AG20443 (cell line): ENCODE measurements at places on chromosomes 11 and 22.

GRCh38 chr22:24335496-24335895 is 64.9 kb downstream of the SPECC1L start:
- no peak for DNase-seq

GRCh38 chr11:2942872-2943710 is 13.9 kb upstream of the PHLDA2 start:
- DNase-seq: no peak

DNA sequence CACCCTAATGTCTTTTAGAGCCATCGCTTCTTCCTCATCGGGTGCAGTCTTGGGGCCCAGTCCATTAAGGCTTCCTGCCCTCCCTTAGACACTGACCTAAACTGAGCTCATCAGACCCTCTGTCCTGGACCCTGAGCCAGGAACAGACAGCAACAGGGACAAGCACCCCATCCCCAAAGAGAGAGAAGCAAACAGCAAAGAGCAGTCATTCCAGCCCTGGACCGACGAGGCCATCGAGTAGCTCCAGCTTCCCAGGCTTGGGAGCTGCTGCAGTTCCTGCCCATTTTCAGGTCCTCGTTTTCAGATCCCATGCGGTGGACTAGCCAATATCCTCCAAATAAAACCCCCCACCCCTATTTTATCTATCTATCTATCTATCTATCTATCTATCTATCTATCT is 25.8 kb upstream of the CACNG2 start:
- DNase-seq: no peak

DNA sequence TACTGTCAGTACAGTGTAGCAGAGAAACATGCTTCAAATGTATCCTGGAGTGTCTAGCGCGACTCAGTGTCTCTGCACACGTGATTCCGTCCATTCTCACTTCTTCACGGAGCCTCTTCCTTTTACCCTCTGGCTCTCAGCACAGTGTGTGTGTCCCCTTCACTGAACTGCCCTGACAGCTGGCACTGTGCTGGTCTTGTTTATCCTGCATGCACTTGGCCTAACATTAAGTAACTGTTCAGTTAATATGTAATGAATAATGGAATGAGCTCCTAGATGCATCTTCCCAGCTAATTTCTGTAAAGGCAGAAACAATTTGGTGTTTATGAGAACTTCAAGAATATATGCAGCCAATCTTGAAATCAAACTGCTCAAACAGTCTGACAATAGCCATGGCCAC is 44.4 kb downstream of the KMT5B start:
- DNase-seq: no peak

- DNase-seq: no peak
These were observed 1194.3 kb upstream of the TENM4 start for GRCh38 chr11:80635178-80635577.

DNA sequence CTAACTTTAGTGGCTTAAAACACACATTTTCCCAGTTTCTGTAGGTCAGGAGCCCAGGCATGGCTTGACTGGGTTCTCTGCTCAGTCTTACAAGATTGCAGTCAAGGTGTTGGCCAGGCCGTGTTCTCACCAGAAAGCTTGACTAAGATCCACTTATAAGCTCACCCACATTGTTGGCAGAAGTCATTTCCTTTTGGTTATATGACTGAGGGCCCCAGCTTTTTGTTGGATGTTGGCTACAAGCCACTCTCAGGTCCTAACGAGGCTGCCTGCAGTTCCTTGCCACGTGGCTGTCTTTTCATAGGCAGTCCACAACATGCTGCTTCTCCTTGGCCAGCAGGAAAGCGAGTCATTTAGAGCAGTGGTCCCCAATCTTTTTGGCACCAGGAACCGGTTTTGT is 79.3 kb upstream of the CRTAM start:
- no peak for DNase-seq

DNA sequence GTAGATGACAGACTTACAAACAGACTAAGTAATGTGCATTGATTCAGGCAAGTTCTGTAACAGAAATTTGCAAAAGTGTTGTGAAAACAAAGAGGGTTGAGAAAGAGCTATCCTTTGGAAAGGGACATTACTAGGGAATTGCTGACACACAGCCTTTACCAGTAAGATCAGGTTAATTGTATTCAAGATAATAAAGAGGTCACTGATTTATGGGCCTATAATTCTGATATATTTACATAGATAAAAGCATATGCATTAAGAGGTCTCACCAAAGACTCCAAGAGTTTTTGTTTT is 138.7 kb downstream of the MAML2 start:
- no peak for DNase-seq

DNA sequence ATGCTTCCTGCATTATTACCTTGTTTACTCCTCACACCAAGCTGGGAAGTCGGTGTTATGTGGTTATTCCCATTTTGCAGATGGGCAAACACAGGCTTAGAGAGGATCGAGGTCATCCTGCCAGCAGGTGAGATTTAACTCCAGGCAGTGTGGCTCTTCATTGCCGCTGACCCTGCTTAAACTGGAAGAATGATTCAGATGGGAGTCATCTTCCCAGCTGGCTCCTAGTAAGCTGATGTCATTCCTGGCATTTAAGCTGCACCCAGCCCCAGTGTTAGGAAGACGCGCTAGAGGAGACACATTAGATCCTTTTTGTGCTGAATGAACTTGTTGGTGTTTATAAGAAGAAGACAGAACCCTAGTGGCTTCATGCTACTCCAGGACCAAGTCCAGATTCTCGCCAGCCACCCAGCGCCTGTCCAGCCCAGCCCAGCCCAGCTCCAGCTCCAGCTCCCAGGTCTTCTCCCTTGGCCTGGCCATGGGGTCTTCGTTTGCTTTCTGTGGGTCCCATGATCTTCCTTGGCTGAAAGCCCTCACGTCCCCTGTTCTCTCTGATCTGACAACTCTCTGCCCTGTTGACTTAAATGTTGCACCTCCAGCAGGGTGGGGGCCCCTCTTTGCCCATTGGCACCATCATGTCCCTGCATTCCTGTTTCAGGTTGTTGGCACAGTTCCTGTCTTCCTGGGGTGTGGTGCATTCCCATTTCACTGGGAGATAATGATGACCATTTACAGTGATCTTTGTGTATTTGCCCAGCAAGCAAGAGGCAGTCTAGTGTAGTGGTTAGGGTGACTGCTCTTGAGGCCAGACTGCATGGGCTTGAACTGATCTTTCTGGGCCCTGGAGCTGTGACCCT is 13.6 kb downstream of the PARVB start:
- peak; percentile 94 for DNase-seq

DNA sequence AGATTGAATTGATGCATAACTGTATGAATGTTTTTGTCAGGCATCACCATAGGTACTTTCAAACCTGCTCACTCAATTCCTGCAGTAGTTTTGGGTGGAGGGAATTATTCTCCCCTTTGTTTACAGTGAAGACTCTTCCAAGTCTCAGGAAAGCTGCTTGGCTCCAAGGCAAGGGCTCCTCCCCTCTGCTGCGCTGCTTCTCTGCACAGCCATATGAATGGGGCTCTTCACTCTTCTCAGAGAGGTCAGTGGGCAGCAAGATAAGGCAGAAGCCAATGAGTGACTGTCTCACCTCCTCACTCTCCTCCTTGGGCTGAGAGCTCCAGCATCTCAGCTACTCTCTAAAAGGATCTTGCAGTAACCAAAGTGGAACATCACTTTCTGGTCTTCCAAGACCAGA is 165.7 kb upstream of the TTC12 start:
- DNase-seq: no peak

DNA sequence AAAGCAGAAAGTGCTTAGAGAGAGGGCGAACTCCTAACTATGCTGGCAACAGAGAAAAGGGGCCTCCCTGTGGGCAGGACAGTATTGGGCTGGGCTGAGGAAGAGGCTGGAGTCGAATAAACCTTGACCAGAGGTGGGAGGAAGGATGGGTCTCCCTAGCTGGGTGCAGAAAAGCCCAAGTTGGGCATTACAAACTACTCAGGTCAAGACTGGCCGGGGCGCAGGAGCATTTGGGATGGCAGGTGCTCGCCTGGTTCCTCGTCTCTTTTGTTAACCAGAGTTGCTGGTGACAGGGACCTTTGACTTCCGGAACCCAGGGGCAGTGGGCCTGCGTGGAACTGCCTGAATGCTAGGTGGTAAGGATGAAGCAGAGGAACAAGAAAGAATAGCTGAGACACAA is 80.3 kb upstream of the SHISAL1 start:
- no peak for DNase-seq

GRCh38 chr11:130121445-130121978 is 38.1 kb upstream of the ST14 start:
- DNase-seq: peak; percentile 72

GRCh38 chr11:121295246-121296029 is 2.9 kb downstream of the SC5D start:
- no peak for DNase-seq

- DNase-seq: peak; percentile 87
These were observed 33.4 kb upstream of the EIF3D start for GRCh38 chr22:36562261-36562835.

DNA sequence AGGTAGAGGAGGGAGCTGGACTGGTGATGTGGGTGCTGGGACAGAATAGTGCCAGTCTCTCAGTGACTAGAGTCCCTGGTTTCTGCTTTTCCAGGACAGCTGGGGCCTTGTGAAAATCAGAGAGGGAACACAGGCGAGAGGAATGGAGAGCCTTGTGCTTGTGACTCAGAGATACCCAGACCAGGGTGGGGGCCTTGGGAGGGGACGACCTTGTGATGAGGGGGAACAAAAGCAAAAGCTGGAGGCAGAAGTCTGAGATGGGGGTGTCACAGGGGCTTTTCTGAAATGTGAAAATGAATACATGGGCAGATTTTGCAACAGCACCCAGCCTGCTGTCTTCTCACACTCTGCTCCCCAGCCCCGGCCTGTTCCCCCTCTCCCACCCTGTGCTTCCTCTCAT is 3.4 kb upstream of the NR1H3 start:
- no peak for DNase-seq

DNA sequence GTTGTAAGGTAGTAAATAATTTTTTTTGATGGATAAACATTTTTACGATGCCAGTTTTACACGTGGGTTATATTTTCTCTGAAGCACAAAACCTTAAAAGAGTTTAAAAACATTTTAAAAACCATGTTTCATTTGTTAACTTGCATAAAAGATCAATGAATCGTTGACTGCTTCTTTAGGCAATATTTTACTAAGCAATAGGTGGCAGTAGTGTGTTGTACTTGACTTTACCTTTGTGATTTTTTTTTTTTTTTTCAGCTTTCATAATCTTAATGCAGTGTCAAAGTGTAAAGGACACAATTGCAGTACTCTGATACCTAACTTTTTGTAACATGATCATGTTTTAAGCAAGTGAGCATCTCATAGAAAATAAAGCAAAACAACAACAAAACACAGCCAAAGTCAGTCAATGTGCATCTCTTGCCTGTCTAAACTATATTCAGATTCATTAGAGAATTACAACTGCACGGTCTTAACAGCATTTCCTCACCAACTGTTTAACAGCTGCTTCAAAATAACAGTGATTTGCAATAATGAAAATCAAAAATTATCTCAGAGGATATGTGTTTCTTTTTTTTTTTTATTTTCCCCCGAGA is 27.7 kb downstream of the DNAJC24 start:
- peak; percentile 26 for DNase-seq

- no peak for DNase-seq
These were observed 9.6 kb upstream of the LMO1 start for GRCh38 chr11:8273287-8273686.

- DNase-seq: no peak
These were observed 17.9 kb downstream of the RTN3 start for GRCh38 chr11:63698976-63699733.
